ENCODE measurements at places on chromosomes 6 and 20.

- DNase-seq, result no peak
Observed at GRCh38 chr20:63711085-63711645, 3.3 kb downstream of the ZGPAT start.

- DNase-seq, result no peak
Observed at GRCh38 chr6:45614488-45615285, 237.0 kb upstream of the SUPT3H start.

DNA sequence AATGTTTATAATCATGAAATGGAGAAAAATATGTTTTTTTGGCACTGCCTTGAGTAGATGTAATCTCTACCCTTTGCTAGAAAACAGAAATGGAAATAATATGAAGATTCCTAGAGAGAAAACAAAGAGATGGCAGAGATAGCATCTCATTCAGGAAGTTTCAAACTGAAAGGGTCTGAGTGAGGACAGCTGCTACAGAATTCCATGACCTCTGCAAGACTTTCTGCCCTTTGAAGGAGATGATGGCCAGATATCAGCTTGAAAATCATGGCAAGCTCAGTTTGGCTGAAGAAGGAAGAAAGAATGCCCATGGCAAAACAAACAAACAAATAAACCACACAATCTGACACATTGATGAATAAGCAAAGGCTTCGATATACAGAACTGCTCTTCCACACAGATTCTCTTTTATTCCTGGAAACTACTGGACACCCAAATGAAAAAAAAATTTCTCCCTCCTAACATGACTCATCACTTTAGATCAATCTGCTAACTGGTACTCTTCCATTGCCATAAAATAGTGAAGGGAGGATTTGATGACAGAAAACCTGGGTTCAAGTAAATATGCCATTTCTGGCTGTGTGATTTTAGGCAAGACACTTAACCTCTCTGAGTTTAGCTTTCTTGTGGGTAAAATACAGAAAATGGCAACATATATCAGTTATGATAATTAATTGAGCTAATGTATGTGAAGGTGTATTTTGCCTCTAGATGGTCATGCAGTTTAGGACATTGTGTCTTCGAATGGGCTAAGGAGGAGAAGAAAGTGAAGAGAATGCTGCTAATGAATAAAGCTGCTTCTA is 105.9 kb upstream of the SPACA1 start:
- no peak for DNase-seq

DNA sequence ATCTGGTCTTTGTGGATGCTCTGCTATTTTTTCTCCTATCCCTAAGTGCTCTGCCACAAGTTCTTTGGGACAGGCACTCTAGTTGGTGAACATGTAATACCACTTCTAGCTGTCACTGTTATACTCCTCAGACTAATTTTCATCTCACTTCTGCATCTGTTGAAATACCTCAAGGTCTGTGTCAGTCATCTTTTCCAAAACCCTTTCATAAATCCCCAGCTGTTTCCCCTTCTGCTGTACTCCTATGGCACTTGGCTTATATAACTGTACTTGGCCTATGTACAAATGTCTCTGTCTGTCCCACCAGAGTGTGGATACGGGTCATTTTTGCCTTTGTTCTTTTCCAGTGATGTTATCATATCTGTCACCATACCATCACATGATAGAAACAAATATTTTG is 124.2 kb downstream of the FHL5 start:
- DNase-seq, result no peak

- DNase-seq, result no peak
Observed at GRCh38 chr6:96610019-96610418, 47.1 kb downstream of the FHL5 start.

GRCh38 chr6:115766745-115767462 is 293.8 kb downstream of the FRK start:
- DNase-seq, result no peak

- DNase-seq, result no peak
Observed at GRCh38 chr20:37270576-37271420, 9.2 kb upstream of the GHRH start.

DNA sequence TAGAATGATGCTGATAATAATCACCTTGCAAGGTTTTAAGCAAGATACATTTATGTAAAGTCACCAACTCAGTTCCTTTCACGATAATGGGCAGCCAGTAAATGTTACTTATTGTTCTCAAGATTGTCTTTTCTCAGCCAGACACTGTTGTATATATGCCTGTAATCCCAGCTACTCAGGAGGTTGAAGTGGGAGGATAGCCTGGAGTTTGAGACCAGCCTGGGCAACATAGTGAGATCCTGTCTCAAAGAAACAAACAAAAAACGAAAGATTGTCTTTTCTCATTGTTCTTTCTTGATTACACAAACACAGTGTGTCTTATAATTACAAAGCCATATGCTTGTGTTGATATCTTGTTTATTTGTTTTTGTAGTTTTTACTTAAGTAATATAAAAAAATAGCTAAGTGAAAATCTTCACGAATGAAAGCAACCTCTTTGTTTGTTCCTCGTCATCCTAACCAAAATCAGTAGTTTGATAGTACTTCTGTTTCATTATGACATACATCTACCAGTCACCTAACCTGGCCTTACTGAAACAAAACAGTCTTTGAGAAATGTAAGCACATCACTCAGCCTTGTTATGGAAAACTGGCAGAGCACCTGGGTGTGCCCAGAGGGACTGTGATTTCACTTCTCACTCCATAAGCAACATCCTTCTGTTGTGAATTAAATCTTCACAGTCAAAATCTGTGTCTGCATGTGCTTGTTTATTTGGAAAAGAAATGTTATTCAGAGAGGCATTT is 436.2 kb upstream of the SOX4 start:
- DNase-seq, result no peak

DNA sequence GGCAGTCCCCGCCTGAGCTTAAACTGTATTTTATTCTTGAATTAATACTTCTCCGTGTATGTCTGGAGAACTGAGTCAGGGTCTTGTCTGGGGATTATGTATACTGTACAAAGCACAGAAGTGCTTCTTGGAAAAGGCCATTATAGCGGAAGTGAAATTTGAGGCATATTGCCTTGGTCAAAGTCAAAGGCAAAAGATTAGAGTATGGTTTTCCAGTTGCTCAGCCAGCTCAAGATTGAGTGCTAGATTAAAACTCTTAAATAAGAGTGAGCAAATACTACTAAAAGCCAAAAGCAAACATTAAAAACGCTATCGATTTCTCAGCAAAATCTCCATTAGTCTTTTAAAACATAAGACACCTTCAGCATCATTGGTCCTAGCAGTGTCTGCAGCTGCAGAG is 207.7 kb upstream of the MAN1A1 start:
- DNase-seq, result no peak

DNA sequence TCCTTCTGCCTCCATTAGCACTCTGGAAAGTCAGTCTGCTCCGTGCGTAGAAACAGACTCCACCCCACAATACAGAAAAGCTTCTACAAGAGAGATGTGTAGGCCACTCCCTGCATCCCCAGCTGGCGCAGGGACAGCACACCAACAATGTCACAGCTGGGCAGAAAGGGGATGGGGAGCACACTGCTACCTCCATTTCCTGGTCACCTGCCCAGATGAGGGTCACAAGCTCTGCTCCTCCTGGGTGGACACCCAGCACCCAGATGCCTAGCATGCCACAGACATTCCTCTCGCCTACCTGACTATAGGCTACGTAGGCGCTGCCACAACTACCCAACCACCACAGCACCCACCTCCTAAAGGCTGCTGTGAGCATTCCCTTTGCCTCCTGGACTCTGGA is 12.2 kb downstream of the BEND3 start:
- DNase-seq, result no peak

DNA sequence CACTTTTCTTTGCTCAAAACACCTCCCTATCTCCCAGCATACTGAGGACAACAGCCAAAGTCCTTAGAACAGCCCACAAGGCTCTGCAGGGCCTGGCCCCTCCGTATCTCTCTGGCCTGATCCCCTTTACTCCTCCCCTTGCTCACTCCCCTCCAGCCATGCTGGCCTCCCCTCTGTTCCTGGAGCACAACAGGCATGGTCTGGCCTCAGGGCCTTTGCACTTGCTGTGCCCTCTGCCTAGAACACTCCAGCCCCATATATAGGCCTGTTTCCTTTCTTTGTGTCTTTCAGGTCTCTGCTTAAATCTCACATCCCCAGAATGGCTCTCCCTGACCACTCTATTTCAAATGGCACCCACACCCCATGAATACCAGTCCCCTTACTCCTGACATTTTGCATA is 62.7 kb downstream of the KCNB1 start:
- no peak for DNase-seq

DNA sequence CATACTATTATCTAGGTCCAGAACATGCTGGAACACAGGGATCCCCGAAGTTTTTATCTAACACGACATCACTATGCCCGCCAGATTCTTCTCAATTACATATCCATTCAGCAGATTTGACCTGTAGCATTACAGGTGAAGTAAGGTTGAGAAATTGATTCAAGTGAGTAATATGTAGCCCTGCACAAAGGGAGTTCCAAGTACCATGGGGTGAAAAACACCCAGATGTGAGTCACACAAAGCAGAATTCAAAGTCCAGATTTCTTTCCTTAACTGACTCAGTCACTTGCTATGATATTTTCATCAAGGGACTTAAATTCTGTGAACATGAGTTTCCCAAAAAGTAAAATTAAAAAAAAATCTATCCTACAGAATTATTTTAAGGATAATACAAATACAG is 655.4 kb upstream of the PTCHD4 start:
- no peak for DNase-seq

- DNase-seq, result no peak
Observed at GRCh38 chr6:135871296-135871695, 19.8 kb downstream of the PDE7B start.

DNA sequence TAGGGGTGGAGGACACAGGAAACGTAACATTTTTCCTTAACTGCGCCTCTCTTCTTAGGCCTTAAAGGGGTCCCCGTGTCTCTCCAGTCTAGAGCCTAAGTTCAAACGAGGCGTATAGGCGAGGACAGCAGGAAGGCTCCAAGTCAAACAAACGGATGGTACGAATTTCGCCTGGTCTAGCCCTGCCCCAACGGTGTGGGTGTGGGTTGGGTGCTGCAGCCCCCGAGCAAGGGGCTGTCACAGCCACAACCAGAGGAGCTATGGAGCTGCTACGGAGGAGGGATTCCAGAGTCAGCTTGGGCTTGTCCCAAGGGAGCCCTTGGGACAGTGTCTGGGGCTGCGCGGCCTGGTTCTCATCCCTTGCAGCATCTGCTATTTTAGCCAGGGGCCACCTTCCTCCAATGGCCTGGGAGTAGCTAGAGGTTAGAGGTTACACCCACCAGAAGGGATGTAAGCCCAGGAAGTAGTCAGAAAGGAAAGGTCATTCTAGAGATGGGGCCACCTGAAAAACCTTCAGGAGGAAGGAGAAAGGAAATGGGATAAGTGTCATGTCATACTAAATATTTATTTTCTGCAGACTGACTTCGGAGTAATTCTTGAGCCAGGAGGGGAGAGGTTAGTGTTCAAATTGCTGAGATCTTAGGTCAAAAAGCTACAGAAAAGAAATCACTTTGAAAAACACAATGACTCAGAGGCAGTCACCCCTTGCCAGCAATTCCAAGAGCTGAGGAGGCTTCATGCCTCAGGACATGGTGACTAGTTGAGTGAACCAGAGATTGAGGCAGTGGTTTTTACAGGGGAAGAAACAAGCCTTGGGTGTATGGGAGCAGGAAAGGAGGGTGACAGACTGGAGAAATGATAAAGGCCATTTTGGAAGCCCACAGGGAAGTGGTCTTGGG is 21.7 kb downstream of the VPS52 start:
- no peak for DNase-seq

- DNase-seq, result no peak
Observed at GRCh38 chr6:151443911-151444621, 7.9 kb downstream of the RMND1 start.

GRCh38 chr20:24580855-24581254 is 111.4 kb downstream of the SYNDIG1 start:
- DNase-seq, result no peak

DNA sequence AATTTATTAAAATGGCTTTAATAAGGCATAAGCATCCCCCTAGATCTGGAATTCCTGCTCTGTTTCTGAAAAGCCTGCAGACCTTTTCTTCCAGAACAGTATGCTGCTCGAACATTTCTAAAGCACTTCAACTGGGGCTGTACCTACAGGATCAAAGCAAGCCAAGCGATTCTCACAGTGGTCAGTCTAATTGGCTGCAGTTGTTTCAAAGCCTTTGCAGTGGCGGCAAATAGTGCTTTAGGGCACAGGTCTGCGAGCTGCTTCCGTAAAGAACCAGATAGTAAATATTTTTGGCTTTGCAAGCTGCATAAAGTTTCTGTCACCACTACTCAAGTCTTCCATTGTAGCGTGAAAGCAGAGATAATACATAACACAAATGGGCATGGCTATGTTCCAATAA is 88.9 kb upstream of the FBXL4 start:
- DNase-seq, result no peak

GRCh38 chr6:150409576-150410066 is 40.8 kb downstream of the IYD start:
- no peak for DNase-seq

GRCh38 chr6:2528156-2528555 is 222.6 kb downstream of the MYLK4 start:
- DNase-seq, result no peak

GRCh38 chr6:24951811-24952299 is 16.1 kb upstream of the RIPOR2 start:
- peak; percentile 75 for DNase-seq

GRCh38 chr6:160457823-160458222 is 109.6 kb downstream of the SLC22A3 start:
- DNase-seq, result no peak

GRCh38 chr6:73556836-73557235 is 36.0 kb upstream of the EEF1A1 start:
- DNase-seq, result no peak

GRCh38 chr6:168441434-168442391 is 729 bp downstream of the SMOC2 start:
- DNase-seq, result no peak

DNA sequence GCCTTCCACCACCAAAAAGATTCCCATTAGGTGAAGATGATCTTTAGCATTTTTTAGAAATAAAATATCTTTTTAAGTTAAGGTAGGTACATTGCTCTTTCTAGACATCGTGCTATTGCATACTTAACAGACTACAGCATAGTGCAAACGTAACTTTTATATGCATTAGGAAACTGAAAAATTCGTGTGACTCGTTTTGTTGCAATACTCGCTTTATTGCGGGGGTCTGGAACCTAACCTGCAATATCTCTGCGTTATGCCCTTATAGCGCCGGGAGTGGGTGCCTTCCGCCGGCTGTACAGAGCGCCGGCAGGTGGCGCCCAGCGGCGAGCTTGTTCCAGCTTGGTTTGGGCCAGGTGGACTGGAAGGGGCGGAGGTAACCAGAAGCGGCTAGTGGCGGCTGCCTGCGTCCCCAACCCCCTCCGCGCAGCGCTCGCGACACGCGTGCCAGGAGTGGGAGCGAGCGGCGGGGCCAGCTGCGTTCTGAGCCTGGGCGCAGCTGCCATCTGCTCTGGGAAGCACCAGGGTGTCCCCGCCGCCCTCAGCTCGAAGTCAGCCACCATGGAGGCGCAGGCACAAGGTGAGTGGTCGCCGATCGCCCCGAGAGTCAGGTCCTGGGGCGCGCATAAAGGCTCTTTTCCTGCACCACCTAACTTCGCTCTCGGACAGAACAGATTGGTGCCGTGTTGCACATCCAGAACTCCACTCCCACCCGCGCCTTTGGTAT is at the start of gene TPD52L1:
TPD52L1 (plus strand) TSS at position 383 of the 727 bp plus-strand sequence; CDS start at position 562, 179 bp downstream.
- DNase-seq, result peak; percentile 65

All from activated CD4-positive, alpha-beta memory T cell treated with anti-CD3 and anti-CD28 coated beads, Interleukin-2, amount 10 ng/mL, durations not matched to agents 7 days and 5 days (primary cell).